ENCODE measurements at places on chromosomes 16 and 17. TPM values are rescaled to one million over a fixed set of nuclear protein-coding genes. Genes with fewer than 3 reads are reported as not detected.
A peak's percentile ranks its signal among the peaks of the same experiment; 100 is the strongest.

The PIP4K2B gene
- total RNA-seq: 23.1 TPM

The KRT40 gene
- not detected for total RNA-seq

The KRTAP2-3 gene
- total RNA-seq: not detected

The CD300LB gene
- not detected for total RNA-seq

The SDR42E2 gene
- 0.22 TPM for total RNA-seq

The HOXB5 gene
- under 0.01 TPM for total RNA-seq

The PIRT gene
- not detected for total RNA-seq

The MEOX1 gene
- total RNA-seq: not detected

The KRTAP16-1 gene
- not detected for total RNA-seq

The APPBP2 gene
- total RNA-seq: 23.0 TPM

The DCUN1D3 gene
- total RNA-seq: 20.8 TPM

The SMTNL2 gene
- total RNA-seq: not detected

The TBX2 gene
- under 0.01 TPM for total RNA-seq

The SSTR5 gene
- total RNA-seq: 0.22 TPM

The ABCC11 gene
- total RNA-seq: not detected

- DNase-seq: no peak
Observed at GRCh38 chr17:50468304-50469207, at the start of gene CHAD. Gene CHAD, minus strand, starts transcription at chr17:50468880. Its CDS starts 67 bp downstream, at chr17:50468813.

GRCh38 chr17:33494151-33494550 lies 201.1 kb upstream of the ASIC2 start:
- DNase-seq: no peak

- no peak for DNase-seq
Observed at GRCh38 chr17:11135819-11136218, 105.2 kb upstream of the SHISA6 start.

DNA sequence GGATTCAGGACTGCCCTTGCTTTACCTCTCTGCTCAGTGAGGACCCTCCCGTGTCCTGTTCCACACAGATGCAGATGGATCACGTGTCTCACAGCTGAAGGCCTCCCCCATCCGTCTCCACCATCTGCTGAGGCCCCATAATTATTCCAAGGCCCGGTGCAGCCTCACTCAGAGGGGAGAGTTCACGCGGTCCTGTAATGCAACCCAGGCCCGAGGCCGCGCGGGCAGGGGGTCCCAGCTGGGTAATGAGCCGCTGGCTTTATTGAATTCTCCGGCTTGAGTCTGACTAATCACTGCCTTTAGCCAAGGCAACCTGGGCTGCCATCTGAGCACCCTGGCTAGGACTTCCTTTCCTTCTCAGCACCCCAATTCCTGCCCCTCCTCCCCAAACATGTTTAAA lies 4.4 kb upstream of the WFIKKN2 start:
- no peak for DNase-seq

DNA sequence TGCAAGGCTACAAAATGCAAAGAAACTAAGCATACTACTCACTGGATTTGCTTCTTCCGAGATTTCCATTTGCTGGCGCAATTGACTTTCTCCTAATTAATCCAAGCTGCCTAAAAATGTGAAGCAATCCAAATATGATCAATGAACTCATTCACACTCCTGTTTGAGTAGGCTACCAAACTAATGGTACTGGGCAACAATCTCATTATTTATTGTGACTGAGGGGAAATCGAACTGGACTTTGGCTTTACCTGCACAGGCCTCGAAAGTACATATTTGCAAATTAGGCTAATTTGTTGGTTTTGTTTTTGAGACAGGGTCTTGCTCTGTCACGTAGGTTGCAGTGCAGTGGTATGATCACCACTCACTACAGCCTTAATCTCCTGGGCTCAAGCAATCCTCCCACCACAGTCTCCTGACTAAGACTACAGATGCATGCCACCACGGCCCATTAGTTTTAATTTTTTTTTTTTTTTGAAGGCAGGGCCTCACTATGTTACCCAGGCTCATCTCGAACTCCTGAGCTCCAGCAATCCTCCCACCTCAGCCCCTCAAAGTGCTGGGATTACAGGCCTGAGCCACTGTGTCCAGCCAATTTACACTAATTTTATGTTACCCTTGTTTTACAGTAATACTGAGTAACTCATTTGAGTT lies 2.6 kb downstream of the ERI2 start:
- DNase-seq: no peak

DNA sequence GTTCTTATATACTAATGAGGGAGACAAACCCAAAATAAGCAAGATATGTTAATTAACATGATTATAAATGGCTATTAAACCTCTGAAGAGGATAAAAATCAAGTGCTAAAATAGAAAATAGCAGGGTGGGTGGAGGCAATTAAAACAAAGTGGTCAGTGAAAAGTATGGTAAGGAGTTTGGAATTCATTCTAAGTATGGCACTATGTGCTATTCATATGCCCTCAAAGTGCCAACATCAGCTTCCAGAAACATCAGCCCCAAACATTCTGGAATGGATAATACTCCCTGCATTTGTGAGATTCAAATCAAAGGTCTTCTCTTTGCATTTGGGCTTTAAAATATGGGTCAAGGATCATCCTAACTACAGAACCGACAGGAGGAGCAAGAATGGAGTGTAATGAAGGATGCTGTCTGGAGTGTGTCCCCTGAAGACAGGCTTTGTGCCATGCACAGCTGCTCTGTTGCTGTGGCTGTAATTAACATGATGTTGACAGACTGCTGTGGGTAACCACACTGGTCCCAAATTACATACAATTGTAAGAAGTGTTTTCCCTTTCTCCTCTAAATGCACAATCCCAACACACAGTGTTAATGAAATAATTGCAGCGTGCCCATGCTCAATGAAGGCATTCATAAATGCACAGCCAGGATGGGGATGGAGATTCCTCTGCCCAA lies 93.1 kb downstream of the VAT1L start:
- no peak for DNase-seq

GRCh38 chr17:82098939-82099763 lies 1.1 kb upstream of the FASN start:
- DNase-seq: no peak

DNA sequence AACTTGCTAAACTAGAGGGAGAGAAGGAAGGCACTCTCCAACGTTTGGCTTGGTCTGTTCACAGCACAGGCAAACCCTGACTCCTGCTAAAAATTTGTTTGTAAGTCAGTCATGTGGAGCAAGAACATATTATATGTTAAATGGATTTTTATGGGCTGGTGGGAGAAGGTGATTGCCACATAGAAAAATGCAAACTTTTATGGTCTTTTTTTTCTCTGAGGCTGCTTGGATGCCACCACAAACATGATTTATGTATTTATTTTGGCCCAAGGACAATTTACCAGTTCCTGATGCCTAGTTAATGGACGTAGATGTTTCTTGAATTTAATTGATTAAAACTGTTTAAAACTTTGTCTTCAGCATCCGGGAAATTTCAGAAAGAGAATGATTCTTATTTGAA lies 274.2 kb upstream of the MYOCD start:
- no peak for DNase-seq

DNA sequence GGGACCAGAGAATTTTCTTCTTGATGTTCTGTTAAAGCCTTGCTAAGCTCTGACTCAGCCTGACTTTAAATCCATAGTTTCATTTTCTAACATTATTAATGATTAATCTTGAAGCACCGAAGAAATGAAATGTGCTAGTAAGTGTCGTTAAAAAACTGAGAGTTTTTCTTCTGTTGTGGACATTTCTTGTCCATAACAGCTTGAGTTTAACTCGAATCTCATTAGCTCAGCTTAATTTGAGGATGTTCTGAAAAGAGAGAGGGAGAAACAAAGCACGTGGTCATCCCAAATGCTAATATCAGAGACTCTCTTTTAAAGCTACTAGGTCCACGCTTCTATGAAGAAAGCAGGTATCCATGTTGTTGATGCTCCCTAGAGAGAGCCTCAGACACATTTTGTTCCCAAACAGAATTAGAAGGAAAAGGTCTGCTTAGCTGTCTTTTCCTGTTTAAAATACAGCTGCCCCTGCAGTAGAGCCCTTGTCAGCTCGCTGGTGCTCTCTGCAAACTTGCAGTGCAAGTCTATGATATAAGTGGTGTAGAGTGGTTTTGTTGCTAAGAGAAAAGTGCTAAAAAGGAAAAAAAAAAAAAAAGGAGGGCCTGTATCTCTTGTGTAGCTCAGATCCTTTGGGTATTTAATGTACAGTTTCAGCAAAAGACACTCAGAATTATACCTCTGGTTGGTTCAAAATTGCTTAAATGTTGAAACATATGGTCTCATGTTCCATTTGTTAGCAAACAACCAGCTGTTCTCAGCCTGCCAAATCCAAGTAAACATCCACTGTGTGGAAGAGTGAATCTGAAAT lies 191.1 kb upstream of the TBX2 start:
- DNase-seq: peak; percentile 34

DNA sequence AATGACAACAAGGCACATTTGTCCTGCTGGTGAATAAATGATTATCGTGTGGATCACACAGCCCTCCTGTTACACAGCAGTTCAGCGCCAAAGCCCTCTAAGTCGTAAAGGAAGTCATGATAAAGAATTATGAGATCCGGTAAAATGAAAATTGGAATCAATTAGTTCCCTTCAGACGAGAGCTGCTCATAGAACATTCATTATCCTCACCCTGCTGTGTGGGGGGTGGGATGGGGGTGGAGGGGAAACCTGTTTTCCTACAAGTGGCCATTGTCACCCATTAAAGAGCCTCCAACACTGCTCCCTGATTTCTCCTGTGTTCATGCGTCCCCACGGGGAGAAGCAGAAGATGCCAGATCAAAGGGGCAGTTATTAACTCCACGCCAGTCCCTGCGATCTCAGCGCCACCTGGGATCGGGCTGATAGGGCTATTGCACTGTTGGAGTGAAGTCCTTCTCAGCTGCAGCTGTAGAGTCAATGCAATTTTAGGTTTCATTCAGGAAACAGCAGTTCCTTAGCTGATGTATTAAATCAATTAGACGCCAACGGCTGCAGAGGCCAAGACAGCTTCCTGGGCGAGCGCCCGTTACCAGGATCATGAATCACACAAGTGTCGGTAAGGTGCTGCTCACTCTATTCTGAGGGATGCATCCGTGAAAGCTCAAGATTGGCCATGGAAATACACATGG lies 19.2 kb upstream of the CACNG4 start:
- DNase-seq: no peak

DNA sequence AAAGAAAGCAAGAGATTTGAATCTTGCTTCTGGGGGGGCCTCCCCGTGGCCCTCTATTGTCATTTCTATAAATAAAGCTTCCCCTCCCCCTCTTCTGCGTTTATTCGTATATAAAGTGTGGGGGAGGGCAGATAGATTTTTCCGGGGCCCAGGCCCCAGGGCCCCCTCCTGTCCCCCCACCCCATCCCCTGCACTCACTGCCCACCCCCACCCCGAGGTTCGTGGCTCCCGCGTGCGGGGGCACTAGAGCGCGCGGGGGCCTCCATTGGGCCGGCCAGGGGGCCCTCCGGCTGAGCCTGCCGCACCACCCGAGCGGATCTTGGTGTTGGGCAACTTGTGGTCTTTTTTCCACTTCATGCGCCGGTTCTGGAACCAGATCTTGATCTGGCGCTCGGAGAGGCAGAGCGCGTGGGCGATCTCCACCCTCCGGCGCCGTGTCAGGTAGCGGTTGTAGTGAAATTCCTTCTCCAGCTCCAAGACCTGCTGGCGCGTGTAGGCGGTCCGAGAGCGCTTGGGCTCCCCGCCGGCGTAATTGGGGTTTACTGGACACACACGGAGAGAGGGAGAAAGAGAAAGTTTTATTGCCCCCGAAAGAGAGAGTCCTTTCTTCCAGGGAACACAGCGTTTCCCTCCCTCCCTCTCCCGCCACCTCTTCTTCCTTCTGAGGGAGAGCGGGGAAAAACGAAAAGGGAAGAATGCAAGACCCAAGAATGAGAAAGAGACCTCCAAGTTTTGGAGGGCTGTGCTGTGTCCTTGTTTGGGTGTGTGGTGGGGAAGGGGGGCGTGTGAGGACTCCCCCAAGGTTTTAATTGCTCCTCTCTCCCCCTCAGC lies 1.5 kb downstream of the HOXB4 start:
- DNase-seq: peak; percentile 54

GRCh38 chr17:1627182-1627981 lies 1.3 kb downstream of the SLC43A2 start:
- DNase-seq: peak; percentile 36

- no peak for DNase-seq
Observed at GRCh38 chr17:81609541-81610311, 27.2 kb downstream of the NPLOC4 start.

DNA sequence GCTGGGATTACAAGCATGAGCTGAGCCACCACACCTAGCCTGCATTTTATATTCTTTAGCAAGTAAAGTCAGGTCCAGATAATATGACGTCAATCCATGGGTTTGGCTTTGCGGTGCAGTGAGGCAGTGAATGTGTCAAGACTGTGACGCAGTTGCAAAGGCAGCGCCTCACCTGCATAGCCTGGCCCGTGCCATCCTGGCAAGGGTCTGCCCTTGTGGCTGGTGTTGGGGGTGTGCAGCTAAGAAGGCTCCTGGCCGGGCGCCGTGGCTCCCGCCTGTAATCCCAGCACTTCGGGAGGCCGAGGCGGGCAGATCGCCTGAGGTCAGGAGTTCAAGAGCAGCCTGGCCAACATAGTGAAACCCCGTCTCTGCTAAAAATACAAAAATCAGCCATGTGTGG lies 7.0 kb downstream of the PDF start:
- DNase-seq: no peak

DNA sequence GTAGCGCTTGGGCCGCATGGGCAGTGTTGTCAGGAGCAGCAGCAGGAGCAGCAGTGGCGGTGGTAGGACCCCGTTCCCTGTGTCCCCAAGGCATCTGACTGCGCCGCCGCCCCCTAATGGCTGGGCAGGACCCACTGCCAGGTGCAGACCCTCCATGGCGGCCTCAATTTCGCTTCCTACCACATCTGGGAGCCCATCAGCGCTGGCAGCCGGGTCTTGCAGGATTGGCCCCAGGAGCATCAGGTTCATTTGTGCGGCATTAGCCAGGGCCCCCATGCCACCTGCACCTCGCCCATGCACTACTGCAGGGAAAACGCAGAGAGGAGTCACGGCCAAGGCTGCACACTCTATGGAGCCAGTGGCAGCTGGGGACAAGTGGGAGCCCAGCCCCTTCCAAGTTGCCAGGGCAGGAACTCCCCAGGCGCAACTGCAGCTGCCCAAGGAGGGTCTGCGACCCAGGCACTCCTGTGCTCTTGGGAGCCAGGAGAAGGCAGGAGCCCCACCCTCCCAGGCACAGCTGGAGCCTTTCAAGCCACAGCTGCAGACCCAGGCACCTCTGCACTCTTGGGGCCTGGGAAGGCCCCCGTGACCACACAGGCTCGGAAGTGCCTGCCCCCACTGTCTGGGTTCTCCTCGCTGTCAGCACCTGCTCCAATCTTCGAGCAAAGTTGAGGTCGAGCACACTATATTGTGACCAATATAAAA lies 594.2 kb downstream of the KCNJ18 start:
- no peak for DNase-seq

- no peak for DNase-seq
Observed at GRCh38 chr17:45776896-45777295, 7.2 kb upstream of the CRHR1 start.

- no peak for DNase-seq
Observed at GRCh38 chr17:60155815-60156214, 6.0 kb downstream of the CA4 start.

GRCh38 chr16:67558859-67559258 lies 3.5 kb upstream of the CTCF start:
- DNase-seq: no peak

- no peak for DNase-seq
Observed at GRCh38 chr17:1758807-1759206, 3.1 kb upstream of the SERPINF1 start.

GRCh38 chr16:11201498-11202259 lies 54.3 kb downstream of the SOCS1 start:
- DNase-seq: peak; percentile 91

Data from lung microvascular endothelial cell (primary cell).